ENCODE measurements at places on chromosomes 7 and 10. TPM values are rescaled to one million over a fixed set of nuclear protein-coding genes. Genes with fewer than 3 reads are reported as not detected.

The GPER1 gene
- total RNA-seq = 0.08 TPM

The ZNF239 gene
- 0.45 TPM for total RNA-seq

- peaks cover 20% of the 10 kb centered on the region for H3K36me3 ChIP-seq
- H3K27ac ChIP-seq = no peak overlapping the region
- H3K4me1 ChIP-seq = peaks cover 75% of the 10 kb centered on the region
- no peak overlapping the region for H3K4me3 ChIP-seq
Observed at GRCh38 chr7:144817001-144817400, 18.9 kb downstream of the TPK1 start.

DNA sequence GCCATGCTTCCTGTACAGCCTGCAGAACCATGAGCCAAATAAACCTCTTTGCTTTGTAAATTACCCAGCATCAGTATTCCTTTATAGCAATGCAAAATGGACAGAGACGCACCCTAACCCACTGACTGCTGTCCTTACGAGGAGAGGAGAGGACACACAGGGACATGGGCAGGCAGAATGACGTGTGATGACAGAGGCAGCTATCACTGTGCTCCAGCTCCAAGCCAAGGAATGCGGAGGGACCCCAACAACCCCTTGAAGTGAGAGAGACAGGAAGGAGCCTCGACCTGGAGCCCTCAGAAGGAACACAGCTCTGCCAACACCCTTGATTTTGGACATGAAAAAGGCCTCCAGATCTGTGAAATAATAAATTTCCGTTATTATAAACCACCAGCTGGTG is 46.6 kb upstream of the EBF3 start:
- H3K36me3 ChIP-seq = no peaks in the 10 kb centered on the region
- H3K4me3 ChIP-seq = no peak overlapping the region
- H3K4me1 ChIP-seq = no peaks in the 10 kb centered on the region
- H3K27ac ChIP-seq = no peak overlapping the region
- DNase-seq = no peak
- H3K27me3 ChIP-seq = peaks cover 16% of the 10 kb centered on the region

DNA sequence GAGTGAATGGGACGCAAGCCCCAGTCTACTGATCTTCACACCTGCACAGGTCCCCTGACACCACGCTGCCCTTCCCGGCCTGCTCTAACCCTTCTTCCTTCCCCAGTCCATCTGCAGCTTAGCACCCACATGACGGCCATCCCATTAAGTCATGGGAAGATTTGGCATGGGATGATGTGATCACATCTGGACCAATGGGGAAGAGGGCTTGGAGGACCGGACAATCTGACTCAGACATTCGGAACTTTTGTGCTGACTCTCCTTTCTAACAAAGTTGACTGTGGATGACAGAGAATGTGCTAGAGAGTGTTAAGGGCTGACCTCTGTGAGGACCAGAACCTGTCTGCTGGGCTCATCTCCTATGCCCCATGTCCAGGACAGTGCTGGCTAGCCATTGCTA is 15.6 kb downstream of the CXCL12 start:
- H3K4me1 ChIP-seq = no peaks in the 10 kb centered on the region
- H3K4me3 ChIP-seq = no peak overlapping the region
- DNase-seq = no peak
- H3K36me3 ChIP-seq = no peaks in the 10 kb centered on the region

DNA sequence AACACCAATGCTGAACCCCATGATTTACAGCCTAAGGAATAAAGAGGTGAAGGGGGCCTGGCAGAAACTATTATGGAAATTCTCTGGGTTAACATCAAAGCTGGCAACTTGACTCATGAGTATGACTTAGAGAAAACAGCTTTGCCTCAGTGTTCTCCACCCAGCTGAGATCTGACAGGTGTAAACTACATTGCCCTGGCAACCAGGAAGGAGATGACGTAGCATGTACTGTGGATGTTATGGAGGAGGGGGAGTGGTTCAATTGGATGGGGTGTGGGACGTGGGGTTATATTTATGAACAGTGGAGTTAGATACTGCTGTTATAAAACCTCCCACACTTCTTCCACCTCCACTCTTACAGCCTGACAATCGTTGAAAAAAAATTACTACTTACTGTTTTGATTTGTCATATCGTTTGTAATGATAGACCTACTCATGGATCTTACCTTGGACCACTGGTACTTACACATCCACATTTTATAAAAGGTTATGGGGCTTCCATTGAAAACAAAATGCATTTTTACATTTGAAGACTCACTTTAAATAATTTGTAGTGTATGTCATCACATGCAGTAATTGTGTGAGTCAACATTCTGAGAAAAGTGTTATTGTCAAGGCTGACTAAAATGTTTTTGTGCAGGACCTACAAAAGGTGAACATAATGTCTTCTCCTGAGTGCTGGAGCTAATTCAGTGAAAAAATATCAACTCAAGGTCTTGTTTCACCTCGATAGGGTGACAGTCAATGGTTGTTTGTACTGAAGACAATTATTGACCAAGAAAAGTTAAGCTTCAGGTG is 6.4 kb downstream of the OR2F1 start:
- H3K27me3 ChIP-seq = peaks cover 13% of the 10 kb centered on the region
- no peak for DNase-seq
- no peaks in the 10 kb centered on the region for H3K36me3 ChIP-seq
- H3K4me3 ChIP-seq = no peak overlapping the region
- H3K27ac ChIP-seq = no peak overlapping the region

DNA sequence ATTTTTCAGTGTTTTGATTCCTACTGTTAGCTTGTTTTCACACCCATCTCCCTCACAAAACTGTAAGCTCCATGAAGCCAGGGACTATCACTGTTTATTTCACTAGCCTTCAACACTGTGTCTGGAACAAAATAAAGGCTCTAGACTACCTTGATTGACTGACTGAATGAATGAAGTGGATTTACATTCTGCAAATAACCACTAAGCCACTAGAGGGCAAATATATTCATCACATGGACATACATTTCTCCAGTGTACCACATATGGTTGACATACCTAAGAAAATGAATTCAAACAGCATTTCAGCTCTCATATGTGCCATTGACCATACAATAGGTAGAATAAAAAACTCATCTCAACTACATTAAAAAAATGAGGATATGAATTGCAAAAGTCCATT is 185.9 kb downstream of the RAB11FIP2 start:
- no peak for DNase-seq
- H3K4me3 ChIP-seq = no peak overlapping the region
- H3K27ac ChIP-seq = no peak overlapping the region
- peaks cover 11% of the 10 kb centered on the region for H3K27me3 ChIP-seq
- no peaks in the 10 kb centered on the region for H3K36me3 ChIP-seq
- no peaks in the 10 kb centered on the region for H3K4me1 ChIP-seq

- H3K27me3 ChIP-seq = peaks cover 11% of the 10 kb centered on the region
- peaks cover 31% of the 10 kb centered on the region for H3K4me1 ChIP-seq
- no peak for DNase-seq
Observed at GRCh38 chr7:106659166-106659962, 1.6 kb downstream of the CCDC71L start.

DNA sequence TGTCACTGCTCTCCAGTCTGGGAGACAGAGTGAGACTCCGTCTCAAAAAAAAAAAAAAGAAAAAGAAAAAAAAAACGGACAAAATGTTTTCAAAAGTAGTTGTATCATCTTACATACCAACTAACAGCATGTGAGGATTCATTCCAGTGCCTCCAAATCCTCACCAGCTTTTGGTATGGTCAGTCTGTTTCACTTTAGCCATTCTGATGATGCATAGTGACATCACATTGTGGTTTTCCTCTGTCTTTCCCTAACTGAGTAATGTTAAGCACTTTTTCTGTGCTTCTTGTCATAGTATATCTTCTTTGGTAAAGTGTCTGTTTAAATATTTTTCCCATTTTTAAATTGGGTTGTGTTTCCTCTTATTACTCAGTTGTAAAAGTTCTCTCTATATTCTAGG is 251.4 kb upstream of the CTBP2 start:
- H3K4me3 ChIP-seq = no peak overlapping the region
- H3K27me3 ChIP-seq = no peaks in the 10 kb centered on the region
- DNase-seq = no peak
- no peaks in the 10 kb centered on the region for H3K4me1 ChIP-seq

The LIPM gene
- not detected for total RNA-seq

GRCh38 chr7:23338863-23339262 is 39.7 kb downstream of the MALSU1 start:
- H3K36me3 ChIP-seq = no peaks in the 10 kb centered on the region
- no peak overlapping the region for H3K27ac ChIP-seq
- DNase-seq = no peak

The PNLIPRP2 gene
- not detected for total RNA-seq

All from activated CD4-positive, alpha-beta T cell treated with anti-CD3 and anti-CD28 coated beads, Interleukin-2, amount 10 ng/mL, durations not matched to agents 7 days and 5 days (primary cell).